ENCODE measurements at places on chromosomes 6 and 20.

GRCh38 chr20:62902926-62903615, 23.2 kb downstream of the DIDO1 start:
- DNase-seq, result no peak

- DNase-seq, result no peak
These were observed 79.9 kb downstream of the CEBPB start for GRCh38 chr20:50270569-50270968.

GRCh38 chr20:2084703-2085102, 16.9 kb upstream of the STK35 start:
- DNase-seq, result no peak

- no peak for DNase-seq
These were observed 216.2 kb upstream of the PRSS16 start for GRCh38 chr6:27031302-27031701.

GRCh38 chr6:90039911-90040310, 145.6 kb downstream of the GJA10 start:
- DNase-seq, result no peak

GRCh38 chr20:52675375-52675774, 296.8 kb upstream of the TSHZ2 start:
- DNase-seq, result no peak

GRCh38 chr20:43985121-43985520, 70.5 kb downstream of the TOX2 start:
- DNase-seq, result no peak

DNA sequence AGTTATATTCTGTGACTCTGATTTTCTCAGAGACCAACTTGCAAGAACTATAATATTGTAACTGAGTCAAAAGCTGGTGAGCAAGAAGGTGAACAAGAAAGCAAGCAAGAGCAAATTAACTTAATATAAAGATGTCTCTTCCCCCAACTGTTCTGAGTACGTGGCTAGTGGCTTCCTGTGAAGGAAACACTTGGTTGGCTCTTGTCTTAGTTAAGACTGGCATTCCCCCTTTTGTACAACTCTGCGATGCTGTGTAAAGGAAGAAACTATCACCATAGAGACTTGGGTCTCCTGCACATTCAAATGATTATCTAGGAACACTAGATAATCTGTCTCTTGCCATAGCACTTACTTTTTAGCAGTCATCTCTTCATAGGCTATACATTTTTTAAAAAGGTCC, 47.3 kb upstream of the TNFAIP3 start:
- DNase-seq, result no peak

DNA sequence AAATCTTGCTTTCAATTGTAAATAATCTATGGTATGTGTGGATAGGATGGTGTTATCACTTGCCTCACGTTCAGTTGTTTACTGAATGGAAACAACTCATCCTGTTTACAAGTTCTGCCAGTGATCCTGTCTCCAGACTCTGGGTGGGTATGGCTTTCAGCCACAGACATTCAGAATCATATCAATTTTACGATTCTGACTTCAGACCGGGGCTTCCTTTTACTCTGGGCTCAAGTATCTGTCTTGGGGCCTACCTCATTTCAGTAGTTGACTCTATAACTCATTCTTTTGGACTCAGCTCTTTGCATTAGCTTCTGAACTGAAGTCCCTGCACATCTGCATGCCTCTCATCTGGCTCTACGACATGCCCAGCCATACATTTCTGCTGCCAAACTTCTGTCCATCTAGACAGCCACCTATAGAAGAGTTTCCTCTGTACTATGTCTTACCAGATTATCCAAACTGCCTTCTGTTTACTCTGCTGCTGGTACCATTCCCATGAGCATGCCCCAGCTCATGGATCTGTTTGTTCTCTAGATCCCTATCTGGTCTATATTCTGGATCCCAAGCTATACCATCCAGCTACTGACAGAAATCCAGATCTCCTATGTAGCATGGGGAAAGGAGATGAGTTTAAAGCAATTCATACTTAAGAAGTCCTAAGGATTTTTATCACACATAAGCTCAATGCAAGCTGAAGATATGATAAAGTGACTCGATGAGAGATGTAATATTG, 34.3 kb downstream of the FYN start:
- DNase-seq, result no peak

DNA sequence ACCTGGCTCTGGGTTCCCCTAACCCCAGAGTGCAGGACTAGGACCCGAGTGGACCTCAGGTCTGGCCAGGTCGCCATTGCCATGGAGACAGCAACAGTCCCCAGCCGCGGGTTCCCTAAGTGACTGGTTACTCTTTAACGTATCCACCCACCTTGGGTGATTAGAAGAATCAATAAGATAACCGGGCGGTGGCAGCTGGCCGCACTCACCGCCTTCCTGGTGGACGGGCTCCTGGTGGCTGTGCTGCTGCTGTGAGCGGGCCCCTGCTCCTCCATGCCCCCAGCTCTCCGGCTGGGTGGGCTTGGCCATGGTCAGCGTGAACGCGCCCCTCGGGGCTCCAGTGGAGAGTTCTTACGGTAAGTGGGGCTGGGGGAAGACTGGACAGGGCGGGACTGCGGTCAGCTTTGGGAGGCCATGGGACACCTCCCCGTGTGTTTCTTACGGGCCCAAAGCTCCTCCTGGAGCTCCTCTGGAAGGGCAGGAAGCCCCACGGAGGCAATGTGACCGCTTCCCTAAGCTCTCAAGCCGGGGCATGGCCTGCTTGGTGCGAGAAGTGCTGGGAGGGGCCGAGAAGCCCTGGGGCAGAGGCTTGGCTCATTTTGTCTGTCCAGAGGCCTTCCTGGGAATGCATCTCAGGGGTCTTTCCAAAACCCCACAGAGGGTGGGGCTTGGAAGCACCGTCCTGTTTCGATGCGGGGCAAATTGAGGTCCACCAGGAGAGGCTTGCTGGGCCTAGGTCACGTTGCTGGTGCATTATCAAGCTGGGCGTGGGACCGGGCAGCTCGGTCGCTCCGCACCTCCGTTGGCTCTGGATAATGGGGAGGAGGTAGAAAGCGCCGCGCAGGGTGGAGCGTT, at the start of gene HNF4A:
TSS of gene HNF4A (plus strand) at position 202 of the 855 bp plus-strand sequence. CDS start at position 308, 106 bp downstream.
- DNase-seq, result no peak

- DNase-seq, result no peak
These were observed 122.2 kb upstream of the TNFAIP3 start for GRCh38 chr6:137744877-137745276.

DNA sequence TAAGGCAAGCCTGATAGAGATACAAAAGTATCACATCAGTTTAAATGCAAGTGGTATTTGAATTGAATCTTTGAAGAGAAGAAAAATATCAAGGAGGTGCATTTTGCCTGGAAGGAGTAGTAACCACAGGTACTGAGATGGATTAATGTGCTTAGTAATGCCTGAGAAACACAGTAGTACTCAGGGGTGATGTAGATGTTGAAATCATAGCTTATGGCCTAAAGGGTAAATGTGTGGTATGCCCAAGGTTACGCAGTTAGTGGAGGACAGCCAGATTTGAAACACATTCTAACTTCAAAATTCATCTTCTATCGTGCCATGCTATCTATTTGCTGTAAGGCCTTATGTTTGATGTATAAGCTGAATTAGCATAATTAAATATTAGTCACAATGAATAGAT, 55.9 kb downstream of the STXBP5 start:
- no peak for DNase-seq

- no peak for DNase-seq
These were observed 1.9 kb upstream of the TJAP1 start for GRCh38 chr6:43475516-43475915.

DNA sequence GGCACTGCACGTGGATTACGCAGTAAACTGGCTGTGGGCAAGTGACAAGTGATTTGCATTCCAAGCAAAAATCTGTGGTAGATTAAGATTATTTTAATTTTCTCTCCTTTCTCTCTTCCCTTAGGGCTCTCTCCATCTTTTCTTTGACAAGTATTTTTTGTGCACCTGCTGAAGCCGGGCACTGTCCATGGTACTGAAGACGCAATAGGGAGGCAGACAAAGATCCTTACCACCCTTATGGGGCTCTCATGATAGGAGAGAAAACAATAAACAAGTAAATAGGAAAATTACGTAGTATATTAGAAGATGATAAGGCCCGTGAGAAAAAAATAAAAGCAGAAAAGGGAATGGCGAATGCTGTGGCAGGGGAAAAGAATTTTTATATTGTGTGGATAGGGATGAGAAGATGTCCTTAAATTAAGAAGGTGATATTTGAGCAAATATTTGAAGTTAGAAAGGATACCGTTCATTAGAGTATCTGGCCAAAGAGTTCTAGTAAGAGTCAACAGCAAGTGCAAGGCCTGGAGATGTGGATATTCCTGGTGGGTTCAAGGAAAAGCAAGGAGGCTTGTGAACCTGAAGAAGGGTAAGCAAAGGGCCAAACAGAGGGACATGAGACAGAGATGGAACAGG, 146.0 kb downstream of the LAMP5 start:
- DNase-seq, result peak; percentile 33

GRCh38 chr6:138227316-138227781, 9.1 kb upstream of the PBOV1 start:
- DNase-seq, result no peak

- DNase-seq, result no peak
These were observed 76.5 kb downstream of the QKI start for GRCh38 chr6:163490826-163491577.

DNA sequence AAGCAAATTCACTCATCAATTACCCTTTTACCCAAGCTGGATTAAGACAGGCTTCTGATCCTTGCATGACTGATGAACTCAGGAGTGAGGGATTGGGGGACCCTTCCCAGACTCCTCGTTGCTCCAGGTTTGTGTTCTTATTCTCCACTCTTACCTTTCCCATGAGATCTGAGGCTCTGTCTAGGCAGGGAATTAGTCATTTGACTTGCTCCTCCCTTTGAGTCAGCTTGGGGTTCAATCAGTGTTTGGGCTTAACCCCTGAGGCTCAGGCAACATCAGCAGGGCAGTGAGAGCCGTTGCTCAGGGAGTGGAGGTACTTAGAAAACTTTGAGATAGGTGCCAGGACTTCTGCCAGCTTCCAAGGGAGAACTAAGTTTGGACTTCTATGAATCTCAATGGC, 20.7 kb upstream of the TOX2 start:
- DNase-seq, result no peak

DNA sequence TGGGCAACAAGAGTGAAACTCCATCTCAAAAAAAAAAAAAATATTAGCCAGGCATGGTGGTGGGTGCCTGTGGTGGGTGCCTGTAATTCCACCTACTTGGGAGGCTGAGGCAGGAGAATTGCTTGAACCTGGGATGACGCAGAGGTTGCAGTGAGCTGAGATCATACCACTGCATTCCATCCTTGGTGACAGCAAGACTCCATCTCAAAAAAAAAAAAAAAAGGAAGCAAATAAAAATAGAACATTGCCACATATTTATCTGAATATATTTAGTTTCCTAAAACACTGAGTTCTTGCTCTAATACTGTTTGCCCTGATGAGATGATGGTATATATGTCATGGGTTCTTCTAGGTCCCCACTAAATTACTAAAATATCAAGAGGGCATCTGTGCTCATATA, 28.4 kb downstream of the CASP8AP2 start:
- DNase-seq, result no peak

GRCh38 chr20:16806886-16807285, 58.7 kb downstream of the OTOR start:
- DNase-seq, result no peak

DNA sequence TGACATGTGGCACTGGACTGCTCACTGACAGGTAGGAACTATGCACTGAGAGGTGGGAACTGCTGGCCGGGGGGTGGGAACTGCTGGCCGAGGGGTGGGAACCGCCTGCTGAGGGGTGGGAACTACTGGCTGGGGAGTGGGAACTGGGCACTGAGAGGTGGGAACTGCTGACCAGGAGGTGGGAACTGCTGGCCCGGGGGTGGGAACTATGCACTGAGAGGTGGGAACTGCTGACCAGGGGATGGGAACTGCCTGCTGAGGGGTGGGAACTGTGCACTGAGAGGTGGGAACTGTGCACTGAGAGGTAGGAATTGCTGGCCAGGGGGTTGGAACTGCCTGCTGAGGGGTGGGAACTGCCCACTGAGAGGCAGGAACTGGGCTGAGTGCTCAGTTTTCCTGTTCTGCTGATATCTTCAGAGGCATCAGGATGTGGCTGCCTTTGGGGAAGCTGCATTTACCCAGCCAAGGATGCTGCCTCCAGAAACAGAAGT, 90.2 kb downstream of the THBS2 start:
- DNase-seq, result no peak

- DNase-seq, result no peak
These were observed 97.4 kb upstream of the ELOVL5 start for GRCh38 chr6:53446151-53446550.

- no peak for DNase-seq
These were observed 35.2 kb upstream of the ZSCAN23 start for GRCh38 chr6:28478518-28478917.

DNA sequence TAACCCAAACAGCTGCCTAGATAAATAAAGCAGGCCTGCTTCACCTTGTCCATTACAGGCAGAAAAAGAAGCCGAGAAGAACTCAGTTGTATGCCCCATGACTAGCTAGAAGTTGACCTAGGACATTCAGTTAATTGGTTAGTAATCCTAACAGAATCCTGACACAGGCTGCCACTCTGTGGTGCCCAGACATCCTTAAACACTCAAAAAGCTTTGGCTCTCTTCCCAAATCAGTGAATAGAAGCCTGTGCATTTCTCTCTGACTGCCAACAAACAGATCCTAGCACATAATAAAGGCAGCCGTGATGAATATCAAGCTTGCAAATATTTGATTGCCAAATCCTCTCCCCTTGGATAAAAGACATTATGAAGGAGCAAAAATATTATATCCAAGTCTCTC, 519.1 kb upstream of the EYS start:
- DNase-seq, result no peak

GRCh38 chr6:149278997-149279396, 38.5 kb upstream of the TAB2 start:
- DNase-seq, result no peak

- no peak for DNase-seq
These were observed 76.3 kb downstream of the SLC22A23 start for GRCh38 chr6:3380344-3381232.

- no peak for DNase-seq
These were observed 160.9 kb downstream of the FRK start for GRCh38 chr6:115899730-115900282.

GRCh38 chr6:154675602-154676088, 57.6 kb upstream of the SCAF8 start:
- DNase-seq, result peak; percentile 87

DNA sequence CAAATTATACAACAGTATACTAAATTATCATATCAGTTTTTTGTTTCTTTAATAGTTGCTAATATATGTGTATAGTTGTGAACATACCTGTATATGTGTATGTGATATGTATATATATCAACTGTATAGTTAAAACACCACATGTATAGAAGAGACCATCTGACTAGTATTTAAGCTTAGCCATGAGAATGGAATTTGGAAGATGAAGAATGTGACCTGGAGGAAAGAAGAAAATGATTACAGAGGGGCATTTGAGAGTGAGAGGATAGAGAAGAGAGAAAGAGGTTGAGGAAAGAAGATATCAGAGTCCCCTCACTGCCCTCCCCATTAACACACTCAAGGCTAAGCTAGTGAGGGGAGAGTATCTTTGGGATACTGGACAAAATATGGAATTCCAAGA, 335.9 kb downstream of the BCKDHB start:
- no peak for DNase-seq

- no peak for DNase-seq
These were observed 6.8 kb upstream of the KIAA1755 start for GRCh38 chr20:38267296-38267695.

- no peak for DNase-seq
These were observed 3.9 kb upstream of the INSM1 start for GRCh38 chr20:20363799-20364592.
